ENCODE measurements at places on chromosomes 2 and 18. TPM values are rescaled to one million over a fixed set of nuclear protein-coding genes. Genes with fewer than 3 reads are reported as not detected.

COPS9 gene
- polyA plus RNA-seq, result 138 TPM

- no peak for DNase-seq
Measured at GRCh38 chr2:38093527-38094165, 17.7 kb upstream of the CYP1B1 start.

GRCh38 chr2:215422676-215423075, 13.2 kb downstream of the FN1 start:
- DNase-seq, result no peak

GRCh38 chr2:119283873-119284331, 60.3 kb downstream of the STEAP3 start:
- no peak for DNase-seq

DNA sequence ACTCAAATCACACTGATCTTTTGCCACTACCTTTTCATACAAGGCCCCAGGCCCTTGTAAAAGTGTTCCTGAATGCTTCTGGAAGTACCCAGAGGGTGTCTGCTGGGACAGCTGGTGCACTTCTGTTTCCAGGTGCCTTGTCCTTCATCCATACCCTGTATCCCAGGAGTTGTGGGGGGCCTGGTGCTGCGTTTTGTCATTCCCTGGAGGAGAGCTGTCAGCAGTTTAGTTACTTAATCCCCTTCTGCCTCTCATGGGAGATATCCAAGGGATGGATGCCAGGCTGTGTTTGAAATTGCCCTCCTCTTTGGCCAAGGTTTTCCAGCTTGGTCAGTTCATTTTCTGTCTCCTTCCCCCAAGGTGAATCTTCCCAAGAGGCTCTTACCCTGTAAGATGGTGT, 158.3 kb downstream of the WDSUB1 start:
- DNase-seq, result no peak

GNAL gene
- polyA plus RNA-seq, result 0.78 TPM

PDE11A gene
- 1.7 TPM for polyA plus RNA-seq

- DNase-seq, result no peak
Measured at GRCh38 chr18:64409511-64409910, 260.6 kb upstream of the LINC00305 start.

DLX1 gene
- not detected for polyA plus RNA-seq

UCN gene
- 0.83 TPM for polyA plus RNA-seq

GRCh38 chr2:8548065-8548618, 133.7 kb upstream of the ID2 start:
- DNase-seq, result no peak

THAP4 gene
- 33.1 TPM for polyA plus RNA-seq

ERFE gene
- not detected for polyA plus RNA-seq

GRCh38 chr2:121647396-121647795, 1.9 kb downstream of the CLASP1 start:
- DNase-seq, result no peak

- no peak for DNase-seq
Measured at GRCh38 chr18:45398448-45398847, 216.8 kb upstream of the SLC14A2 start.

VWC2L gene
- not detected for polyA plus RNA-seq

DNA sequence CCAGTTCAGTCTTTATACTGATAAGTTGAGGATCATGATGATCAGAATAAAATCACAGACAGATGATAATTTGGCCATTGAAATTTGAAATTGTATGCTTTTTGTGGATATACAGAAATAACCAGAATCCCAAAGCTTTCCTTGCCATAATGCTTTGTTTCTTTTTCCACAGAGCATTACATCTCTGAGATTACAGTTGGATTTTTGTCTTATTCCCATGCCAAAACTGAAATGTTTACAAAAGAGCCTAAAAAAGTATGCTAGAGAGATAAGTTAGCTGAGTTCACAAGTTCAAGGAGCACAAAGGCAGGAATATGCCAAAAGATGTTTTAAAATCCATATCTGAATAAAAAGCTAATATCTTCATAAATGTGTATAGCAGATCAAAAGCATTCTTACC, 321.3 kb downstream of the PID1 start:
- no peak for DNase-seq

- DNase-seq, result no peak
Measured at GRCh38 chr2:20604951-20605381, 45.9 kb downstream of the HS1BP3 start.

DNA sequence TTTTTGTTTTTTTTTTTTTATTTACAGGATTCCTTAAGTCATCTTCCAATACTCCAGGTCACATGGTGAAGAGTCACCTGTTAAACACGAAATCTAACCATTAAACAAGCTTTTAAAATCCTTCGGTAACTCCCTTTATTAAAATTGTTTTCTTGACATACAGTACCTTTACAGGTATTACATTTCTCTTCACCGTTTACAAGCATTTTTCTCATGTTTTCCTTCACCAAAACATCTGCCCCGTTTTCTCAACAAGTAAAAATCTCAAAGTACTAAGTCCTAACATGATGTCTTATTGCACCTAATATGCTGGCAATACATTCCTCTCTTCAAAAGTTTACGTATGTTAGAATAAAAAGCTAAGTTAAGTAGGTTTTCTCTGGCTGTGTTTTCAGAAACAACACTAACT, 1.1 kb downstream of the PUM2 start:
- no peak for DNase-seq

DNA sequence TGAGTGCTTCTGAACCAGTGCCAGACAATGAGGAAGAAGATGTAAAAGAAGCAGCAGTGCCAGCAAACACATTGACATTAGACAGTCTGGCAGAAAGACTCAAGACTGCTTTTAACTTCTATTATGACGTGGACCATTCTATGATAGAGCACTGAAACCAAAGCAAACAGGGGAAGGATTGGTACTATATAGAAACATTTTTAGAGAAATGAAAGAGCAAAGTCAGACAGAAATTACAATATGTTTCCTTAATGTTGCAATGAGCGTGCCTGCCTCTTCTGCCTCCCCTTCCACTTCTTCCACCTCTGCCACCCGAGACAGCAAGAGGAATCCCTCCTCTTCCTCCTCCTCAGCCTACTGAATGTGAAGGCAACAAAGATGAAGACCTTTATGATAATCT, 39.7 kb downstream of the DHX57 start:
- DNase-seq, result no peak

- DNase-seq, result no peak
Measured at GRCh38 chr2:233032551-233033320, at the start of gene NEU2. Gene NEU2, plus strand, starts transcription at chr2:233032672. Its CDS starts 0 bp downstream, at chr2:233032672.

- DNase-seq, result no peak
Measured at GRCh38 chr2:112665113-112665780, 19.5 kb downstream of the SLC20A1 start.

KLHL41 gene
- 0.28 TPM for polyA plus RNA-seq

CPLX4 gene
- polyA plus RNA-seq, result not detected

SLC20A1 gene
- 15.3 TPM for polyA plus RNA-seq

DNA sequence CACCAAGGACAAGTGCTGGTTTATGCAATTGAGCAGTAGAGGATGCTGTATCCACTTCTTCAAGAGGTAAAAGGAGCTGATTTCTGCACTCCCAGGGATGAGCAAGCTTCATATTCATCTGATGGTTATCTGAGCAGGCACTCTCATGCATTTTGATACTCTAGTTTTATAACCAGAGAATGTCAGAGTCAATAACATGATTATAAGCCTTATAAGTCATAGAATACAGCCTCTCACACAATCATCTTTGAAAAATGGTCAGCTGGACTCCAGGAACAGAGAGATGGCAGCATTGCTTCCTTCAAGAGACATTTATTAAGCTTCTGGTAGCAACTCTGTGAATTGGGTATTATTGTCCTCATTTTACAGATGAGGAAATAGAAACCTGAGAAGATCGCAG, 167.1 kb downstream of the SLC8A1 start:
- DNase-seq, result no peak

GRCh38 chr2:152525277-152525838, 190.4 kb downstream of the FMNL2 start:
- DNase-seq, result no peak

STARD6 gene
- polyA plus RNA-seq, result not detected

GPR39 gene
- 2.2 TPM for polyA plus RNA-seq
